HuH-7.5 (cell line): ENCODE measurements at places on chromosomes 4 and X.

- DNase-seq: no peak
These were observed 33.2 kb upstream of the OCIAD2 start for GRCh38 chr4:48939785-48940184.

- no peak for DNase-seq
These were observed at the start of gene SHOX for GRCh38 chrX:630612-631496. TSS of gene SHOX (plus strand) at chrX:630791. CDS start at chrX:630898, 107 bp downstream.

GRCh38 chrX:104351173-104351769 lies 96.5 kb upstream of the ESX1 start:
- DNase-seq: no peak

DNA sequence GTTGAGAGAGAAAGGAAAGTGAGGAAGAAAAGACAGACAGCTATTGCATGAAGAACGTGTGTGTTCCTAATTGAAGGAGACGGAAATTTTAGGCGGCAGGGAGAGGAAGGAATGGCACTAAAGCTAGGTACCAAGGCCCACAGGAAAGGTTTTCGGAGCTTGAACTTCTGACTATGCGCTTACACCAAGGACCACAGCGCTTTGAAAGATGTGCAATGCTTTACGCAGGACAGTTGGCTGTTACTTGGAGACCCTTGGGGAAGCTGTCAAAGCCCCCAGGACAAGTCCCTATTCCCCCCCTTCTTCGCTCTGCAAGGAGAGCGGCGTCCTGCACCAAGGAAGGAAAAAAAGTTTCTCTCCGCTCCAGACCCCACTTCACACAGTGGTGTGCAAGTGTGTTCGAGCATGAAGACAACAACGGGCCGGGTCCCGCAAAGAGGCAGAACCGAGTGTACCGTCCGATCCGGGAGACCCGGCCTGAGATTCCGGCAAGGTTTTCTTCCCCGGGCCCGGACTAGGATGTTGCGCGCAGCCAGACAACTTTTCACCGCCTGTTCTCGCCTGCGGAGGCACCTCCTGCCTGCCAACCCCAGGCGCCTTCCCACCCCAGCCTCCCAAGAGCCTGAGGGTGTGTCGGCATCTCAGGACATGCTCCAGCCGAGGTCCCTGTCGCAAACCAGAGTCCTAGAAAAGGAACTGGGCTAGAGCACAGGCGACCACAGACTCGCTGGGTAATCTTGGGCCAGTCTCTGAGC lies 896 bp downstream of the KDR start:
- DNase-seq: no peak

DNA sequence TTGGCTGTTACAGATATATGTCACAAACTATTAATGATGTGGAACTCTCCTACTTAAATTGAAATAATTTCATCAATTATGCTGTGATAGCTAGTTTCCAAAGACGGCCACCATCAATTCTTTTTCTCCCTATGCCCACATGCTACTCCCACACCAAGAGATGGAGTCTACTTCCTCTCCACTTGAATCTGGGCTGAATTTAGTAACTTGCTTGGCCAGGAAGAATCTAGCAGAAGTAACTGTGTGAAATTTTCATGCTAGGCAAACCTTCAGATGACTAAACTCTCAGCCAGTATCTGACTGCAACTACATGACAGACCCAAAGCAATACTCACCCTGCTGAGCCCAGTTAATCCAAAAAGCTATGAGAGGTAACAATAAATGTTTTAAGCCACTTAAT lies 3.2 kb downstream of the SEPSECS start:
- no peak for DNase-seq

- no peak for DNase-seq
These were observed 17.1 kb upstream of the NKAP start for GRCh38 chrX:119960625-119961024.

DNA sequence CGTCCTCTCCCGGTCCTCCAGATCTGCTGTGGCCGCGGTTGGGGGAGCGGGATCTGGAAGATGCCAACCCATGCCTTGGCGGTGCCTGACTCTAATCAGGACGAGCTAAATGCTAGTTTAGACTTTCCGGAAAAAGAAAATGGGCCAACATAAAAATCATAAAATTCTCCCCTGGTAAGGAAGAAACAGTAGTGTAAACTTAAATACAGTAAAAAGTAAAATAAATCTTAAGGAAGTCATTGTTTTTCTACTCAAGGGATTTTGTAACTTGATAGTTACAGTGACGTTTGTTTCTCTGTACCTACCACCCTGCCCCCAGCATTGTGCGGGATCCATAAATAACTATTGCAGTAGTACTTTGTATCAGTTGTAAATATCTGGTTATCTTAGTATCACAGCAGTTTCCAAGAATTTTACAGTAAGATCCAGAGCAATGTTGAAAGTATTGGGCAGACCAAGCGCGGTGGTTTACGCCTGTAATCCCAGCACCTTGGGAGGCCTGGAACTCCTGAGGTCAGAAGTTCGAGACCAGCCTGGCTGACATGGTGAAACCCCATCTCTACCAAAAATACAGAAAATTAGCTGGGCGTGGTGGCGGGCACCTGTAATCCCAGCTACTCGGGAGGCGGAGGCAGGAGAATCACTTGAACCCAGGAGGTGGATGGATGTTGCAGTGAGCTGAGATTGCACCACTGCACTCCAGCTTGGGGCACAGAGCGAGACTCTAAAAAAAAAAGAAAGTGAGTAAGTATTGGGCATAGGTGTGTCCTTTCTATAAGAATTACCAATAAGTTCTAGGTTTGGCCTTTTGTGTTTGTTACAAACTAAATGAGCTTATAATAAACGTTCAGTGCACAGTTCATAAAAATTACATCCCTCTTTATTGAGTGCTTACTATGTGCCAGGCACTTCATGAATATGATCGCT lies 1.0 kb upstream of the PLA2G12A start:
- no peak for DNase-seq

- no peak for DNase-seq
These were observed 80.8 kb downstream of the NPFFR2 start for GRCh38 chr4:72112514-72113156.

GRCh38 chr4:70544279-70544868 lies 26.0 kb downstream of the AMTN start:
- no peak for DNase-seq

- no peak for DNase-seq
These were observed at the start of gene EDNRA for GRCh38 chr4:147480891-147481576. TSS of gene EDNRA (plus strand) at chr4:147481097. CDS start at chr4:147485682, 4,585 bp downstream.

DNA sequence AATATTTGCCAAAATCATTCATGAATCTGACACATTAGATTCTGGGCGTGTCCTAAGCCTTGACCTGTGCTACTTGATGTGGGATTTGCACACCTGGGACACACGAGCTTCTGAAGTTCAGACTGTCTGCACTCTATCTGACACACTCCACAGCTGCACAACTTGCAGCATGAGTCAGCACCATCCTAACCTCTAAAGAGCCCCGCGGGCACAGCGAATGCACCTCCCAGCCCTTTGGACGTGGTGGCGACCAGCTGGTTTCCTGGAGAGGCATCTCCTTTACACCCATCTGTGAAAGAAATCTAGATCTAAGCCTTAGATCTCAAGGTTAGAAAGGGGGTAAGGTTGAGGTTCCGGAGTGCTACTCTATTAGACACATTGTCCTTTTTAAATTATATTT lies 69.2 kb downstream of the SORBS2 start:
- DNase-seq: no peak

DNA sequence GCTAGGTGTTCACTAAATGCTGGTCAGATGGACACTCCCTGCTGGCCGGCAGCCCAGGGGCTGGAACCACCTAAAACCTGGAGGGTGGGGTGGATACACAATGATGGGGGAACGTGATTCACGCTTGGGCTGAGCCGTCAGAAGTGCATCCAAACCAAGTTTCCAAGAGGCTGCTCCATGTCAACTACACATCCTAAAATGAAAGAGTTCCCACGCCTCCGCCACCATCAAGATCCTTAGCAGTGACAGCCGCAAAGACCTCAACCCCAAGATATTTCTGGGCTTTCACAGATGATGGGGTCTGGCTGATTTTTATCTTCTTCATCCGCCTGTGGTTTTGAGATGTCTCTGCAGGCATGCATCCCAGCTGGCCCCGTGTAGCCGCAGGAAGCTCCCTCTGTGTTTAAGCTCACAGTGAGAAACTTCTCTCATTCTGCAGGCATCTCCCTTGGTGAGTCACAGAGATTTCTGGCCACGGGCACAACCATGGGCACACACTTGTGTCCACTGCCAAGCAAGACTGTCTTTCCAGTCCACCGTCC lies 84.4 kb downstream of the HTRA3 start:
- DNase-seq: no peak

DNA sequence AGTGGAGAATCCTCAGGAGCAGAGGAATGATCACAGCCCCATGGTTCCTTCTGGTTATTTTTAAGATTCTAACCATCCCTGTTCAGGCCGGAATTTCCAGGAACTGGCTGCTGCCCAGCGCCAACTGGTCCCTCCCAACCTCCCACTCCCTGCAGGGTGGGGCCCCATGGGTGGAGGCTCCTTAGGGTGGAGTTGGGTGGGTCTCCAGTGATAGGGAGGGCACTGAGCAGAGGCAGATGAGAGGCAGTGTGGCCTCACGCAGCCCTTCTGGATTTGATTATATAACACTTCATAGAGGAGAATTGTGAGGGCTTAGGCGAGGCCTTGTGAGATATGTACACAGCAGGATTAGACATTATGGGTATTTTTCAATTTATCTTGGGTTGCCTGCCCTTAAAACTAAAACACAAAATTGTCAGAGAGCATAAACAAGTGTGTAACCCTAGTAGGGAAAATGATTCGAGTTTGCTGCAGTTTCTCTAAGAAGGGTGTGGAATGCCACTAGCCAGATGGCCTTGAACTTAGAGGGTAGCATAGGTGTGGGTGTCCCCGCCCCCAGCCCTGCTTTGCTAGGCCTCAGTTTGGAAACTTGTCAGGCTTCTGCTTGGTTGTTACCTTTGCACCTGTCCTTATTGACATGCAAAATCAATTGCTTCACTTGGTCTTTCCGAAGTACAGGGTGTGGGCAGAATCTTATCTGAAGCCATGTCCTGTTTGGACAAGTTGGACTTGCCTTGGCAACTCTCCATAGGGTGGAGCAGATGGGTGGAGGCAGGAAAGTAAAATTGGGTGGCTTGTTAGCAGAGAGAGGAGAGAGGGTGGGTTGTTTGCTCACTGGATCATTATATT lies 9.4 kb downstream of the KLF3 start:
- peak; percentile 36 for DNase-seq

GRCh38 chr4:65724973-65725372 lies 54.7 kb upstream of the EPHA5 start:
- no peak for DNase-seq

DNA sequence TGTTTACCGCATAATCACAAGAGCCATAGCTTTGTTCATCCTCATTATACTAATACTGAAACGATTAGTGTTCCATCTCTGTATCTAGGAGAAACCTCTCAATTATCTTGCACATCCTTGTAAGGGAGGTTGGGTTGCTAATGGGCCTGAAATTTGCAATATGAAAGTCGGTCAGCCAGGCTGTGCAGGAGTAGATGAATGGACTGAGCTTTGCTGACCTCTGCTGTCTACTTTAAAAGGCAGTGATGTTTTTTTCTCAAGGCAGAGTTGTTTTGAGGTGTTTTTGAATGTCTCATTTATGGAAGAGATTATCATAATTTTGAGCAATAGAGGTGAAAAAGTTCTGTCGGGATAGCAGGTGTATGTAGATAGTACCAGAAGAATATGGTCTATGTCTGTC lies 47.9 kb upstream of the LINC00632 start:
- no peak for DNase-seq

- no peak for DNase-seq
These were observed 330.1 kb upstream of the DKK2 start for GRCh38 chr4:107366016-107366735.

DNA sequence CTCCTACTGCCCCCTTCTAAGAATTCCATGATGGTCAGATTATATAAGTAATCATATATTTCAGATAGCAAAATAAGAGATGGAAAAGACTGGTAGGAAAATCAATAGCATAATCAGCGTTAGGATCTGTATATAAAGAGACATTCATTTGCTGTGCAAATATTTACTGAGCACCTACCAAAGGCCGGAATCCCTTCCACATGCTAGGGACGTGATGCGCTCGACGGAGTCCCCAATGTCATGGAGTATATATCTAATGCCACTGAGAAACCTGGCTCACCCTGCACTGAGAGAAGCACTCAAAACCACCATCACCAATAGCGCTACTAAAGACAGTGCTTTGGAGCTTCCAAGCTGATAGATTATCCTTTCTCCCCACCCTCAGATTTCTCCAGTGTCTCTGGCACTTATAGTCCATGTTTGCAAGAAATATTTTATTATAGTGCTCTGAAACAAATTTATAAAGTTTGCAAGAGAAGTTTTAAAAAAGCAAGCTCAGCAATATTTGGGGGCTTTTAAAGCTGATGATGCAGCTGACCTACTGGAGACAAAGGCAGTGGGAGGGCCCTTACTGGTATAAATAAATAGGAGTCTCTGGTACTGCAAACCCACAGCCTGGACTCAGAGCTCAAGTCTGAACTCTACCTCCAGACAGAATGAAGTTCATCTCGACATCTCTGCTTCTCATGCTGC lies at the start of gene CXCL13:
Gene CXCL13, plus strand, starts transcription at position 611 of the 693 bp plus-strand sequence. Its CDS starts 46 bp downstream, at position 657.
- DNase-seq: no peak

DNA sequence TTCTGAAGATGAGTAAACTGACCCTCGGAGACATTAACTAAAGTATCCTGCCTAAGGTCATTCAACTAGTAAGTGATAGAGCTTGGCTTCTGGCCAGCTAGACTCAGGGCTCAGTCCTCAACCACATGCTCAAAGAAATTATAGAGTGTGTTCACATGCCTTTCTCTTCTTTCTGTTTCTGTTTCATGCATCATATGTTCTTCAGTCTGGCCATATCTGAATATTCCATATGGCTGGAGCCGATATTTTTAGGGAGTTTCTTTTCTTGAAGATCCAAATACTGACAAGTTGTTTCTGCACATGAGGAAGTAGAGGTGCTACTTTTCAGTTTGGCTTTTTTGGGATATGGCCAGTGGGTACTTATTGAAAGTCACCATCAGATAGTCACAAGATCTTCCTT lies 44.9 kb downstream of the MMRN1 start:
- DNase-seq: no peak

DNA sequence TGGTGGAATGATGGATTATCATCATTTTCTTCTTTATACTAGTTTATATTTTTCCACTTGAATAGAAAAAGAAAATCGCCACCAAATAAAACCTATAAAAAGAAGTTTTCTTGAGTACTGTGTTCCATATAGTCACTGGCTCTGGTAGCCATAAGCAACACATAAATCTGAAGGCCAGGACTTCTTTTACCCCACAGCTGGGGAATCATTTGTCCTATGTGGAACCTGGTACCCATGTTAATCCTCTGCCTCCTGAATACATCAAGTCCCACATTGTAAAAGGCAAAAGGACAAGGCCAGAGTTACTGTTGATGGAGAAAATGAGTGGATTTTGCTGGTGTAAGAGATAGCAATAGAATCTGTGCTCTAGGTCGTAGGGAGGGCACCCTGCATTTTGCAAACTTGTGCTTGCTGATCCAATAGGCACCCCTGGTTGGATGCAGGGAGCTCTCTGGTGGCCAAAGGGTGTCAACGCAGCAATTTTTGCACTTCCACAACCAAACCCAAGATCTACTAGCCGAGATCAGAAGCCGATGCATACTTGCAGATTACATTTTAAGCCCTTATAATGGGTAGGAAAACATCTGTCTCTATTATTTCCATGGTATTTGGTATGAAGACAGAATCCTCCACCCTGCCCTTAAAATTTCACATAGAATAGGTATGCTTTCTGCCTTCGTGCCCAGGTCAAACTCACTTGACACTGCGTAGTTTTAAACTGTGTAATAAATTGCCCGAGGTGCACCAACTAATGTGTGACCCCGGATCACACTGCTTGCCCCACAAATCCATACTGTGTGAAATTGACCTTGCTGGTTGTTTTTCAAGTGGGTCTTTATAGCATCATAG lies 146.2 kb upstream of the SCML1 start:
- peak; percentile 15 for DNase-seq
